Inflammatory macrophage (primary cell): ENCODE measurements at places on chromosomes 16 and 17.

DNA sequence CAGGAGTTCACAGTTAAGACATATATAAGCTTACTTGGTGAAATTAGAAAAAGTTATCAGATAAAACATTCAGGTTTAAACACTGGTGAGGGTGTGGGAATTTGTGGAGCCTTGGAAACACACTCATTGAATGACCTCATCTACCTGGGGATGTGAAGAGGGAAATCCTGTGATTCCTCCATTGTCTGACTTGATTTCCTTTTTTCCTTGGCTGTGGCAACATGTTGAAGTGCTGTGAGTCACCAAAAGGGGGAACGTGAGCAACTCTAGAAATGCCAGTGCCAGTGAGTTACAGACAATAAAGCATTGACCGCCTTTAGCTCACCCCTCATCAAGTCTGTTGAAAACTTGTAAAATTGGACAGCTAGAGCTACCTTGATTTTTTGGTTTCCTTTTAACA, 1.8 kb downstream of the HMOX2 start:
- peak; percentile 49 for DNase-seq

- no peak for DNase-seq
These were observed 84.1 kb downstream of the TBC1D16 start for GRCh38 chr17:79951361-79952264.

DNA sequence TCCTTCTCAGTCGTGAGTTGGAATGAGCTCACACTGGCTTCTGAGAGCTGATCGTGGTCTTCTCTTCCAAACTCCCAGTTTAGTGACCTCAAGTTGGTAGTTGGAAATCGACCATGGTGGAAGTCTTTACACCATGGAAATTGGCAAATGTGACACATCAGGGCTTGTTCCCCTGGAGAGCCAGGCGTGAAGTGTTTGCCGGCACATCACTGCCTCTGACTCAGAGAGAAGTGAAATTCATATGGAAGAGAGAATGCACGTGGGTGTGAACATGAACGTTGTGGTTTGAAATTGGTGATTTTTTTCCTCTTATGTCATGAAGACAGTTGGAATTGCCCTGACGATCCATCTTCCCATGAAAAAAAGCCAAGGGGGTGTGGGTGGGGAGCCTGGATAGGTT, 47.4 kb downstream of the AXIN2 start:
- no peak for DNase-seq

- DNase-seq = no peak
These were observed 175.5 kb downstream of the SLC39A11 start for GRCh38 chr17:72916991-72917390.

GRCh38 chr16:85557971-85558657, 55.0 kb upstream of the GSE1 start:
- DNase-seq = no peak

GRCh38 chr16:68345958-68346635, 35.3 kb downstream of the PRMT7 start:
- DNase-seq = no peak

- no peak for DNase-seq
These were observed 239.1 kb upstream of the TOX3 start for GRCh38 chr16:52786091-52786490.

- DNase-seq = no peak
These were observed 153.4 kb upstream of the PLCG2 start for GRCh38 chr16:81625544-81626153.

DNA sequence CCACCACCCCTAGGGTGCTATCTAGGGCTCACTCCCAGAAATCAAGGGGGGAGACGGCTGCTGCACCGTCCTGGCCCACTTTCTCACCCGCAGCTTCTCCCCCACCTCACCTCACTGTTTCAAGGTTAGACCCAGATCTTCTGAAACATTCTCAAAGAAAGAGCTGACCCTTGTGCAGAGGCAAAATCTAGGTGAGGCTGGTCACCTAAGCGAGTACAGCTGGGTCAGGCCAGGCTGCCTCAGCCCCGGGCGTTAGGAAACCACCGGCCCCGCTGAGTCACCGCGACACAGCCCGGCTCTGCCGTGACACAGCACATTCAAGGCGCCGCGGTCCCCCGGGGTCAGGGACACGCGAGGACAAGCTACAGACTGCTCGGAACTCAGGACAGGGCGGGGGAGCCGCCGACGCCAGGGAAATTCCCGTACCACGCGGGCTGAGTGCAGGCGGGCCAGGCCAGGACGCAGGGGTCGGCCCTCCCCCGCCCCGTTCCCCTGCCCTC, 27.1 kb downstream of the GNPTG start:
- peak; percentile 88 for DNase-seq

DNA sequence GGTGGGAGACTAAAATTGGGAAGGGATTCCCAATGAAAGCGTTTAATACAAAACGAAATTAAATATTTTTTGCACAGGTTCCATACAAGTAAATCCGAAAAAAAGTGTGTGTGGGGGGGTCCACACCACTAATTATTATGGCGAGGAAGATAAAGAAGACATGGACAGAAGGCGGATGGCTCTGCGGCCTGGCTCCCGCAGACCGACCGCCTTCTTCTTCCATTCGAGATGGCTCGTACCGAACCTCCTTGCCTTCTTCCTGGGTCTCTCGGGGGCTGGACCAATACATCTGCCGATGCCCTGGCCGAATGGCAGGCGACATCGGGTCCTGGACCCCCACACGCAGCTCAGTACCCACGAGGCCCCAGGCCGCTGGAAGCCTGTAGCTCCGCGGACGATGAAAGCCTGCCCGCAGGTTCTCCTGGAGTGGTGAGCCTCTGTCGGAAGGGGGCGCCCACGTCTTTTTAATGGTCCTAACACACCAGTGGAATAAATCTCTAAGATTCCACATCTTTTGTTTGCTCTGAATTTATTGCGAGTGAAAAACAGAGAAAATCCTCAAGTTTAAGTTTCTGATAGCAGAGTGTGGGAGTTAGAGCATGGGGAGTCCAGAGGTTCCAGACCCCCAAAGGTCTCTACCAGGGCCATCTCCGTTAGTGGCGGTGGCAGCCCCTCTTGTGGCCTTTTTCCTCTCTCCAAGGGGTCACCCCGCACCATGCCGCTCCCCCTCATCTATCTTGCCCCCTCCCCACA, 1.4 kb downstream of the PRAC2 start:
- DNase-seq = peak; percentile 76

- DNase-seq = no peak
These were observed 107.7 kb downstream of the SEC14L1 start for GRCh38 chr17:77248216-77249114.

DNA sequence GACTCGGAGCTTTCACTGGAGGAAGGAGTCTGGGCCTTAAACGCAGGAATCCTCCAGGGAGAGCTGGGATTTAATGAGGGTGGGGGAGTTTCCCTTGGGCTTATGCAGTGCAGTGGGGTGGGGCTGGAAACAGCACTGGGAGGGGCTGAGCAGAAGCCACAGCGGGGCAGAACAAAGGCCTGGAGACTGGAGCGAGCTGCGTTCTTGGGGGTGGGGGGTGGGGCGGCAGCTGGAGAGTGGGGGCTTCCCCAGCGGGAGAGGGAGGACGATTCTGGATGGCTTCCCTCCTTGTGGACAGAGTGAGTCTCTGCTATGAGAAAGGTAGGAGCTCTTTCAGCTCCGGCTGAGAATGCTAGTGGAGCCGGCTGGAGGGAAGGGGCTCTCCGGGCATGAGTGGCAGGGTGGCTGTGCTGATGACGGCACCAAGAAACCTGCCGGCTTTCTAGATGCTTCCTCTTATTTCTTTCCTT, 406.0 kb downstream of the SEC14L1 start:
- DNase-seq = no peak

GRCh38 chr16:11023262-11024039, 79.1 kb downstream of the CLEC16A start:
- no peak for DNase-seq
